ENCODE measurements at places on chromosomes 12 and 14.

DNA sequence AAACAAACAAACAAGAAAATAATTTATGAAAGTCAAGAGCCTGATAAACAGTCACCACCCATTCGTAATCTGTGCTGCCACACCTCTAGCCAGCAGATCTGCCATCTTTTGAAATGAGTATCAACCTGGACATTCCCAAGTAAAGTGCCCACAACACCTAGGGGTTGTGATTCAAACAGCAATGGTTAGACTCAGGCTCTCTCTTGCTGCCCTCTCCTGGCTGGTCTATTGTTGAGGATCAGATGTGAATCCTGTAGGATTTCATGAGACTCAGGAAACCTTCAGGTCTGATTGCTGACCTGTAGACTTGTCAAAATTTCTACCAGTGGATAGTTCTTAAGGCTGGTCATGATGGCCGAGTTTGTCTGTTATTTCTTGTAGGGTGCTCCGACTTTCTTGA lies 26.8 kb downstream of the DGLUCY start:
- no peak for DNase-seq

- DNase-seq: no peak
Observed at GRCh38 chr12:97061171-97061570, 154.1 kb downstream of the NEDD1 start.

- DNase-seq: no peak
Observed at GRCh38 chr12:12190087-12190809, 76.6 kb downstream of the LRP6 start.

DNA sequence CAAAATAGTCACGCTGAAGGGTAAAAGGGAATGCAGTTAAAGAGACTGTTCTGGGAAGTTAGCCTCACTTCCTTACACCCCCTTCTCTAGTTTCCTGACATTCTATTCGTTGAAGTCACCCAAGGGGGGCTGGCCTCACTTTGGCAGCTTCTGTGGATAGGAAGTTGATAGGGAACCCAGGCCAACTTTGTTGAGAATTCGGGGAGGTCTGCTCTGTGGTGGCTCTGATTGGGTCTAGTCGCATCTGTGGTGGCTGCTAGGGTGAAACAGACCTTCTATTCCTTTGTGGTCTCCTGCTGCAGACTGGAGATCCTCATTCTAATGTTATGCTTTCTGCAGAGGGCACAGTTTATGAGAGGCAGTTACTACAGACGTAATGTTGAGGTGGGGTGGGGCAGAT lies 28.8 kb upstream of the GZMB start:
- DNase-seq: no peak

DNA sequence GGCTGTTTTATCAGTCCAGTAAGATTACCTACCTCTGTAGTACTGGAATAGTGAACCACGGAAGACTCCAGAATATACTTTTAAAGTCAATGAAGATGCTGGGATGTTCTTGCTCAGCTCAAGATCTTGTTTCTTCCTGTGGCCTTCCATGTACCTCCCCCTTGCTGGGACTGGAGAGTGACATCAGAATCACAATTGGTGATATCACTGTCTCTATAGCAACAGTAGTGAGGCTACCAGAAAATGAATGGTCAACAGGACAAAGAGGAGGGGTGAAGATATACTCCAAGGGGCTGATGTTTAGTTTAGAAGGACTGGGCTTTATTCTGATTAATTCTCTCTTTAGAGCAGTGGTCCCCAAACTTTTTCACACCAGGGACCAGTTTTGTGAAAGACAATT lies 3.8 kb downstream of the AKAP3 start:
- no peak for DNase-seq

DNA sequence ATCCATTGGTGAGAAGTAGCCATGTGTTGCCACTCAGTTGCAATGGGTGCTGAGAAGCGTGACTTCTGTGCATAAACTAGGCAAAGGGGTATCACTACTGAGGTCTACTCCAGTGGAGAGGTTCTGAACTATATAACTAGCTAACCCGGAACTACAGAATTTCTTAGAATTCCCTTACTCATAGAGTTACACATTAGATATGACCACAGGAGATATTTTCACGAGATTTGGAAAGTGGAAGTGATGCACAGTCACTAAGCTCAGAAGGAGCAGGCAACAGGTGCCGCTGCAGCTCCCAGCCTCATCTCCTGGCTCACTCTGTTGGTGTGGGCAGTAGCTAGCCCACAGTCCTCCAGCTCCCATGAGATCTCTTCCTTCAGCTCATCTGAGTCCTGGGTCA lies 136.6 kb downstream of the SSPN start:
- no peak for DNase-seq

- no peak for DNase-seq
Observed at GRCh38 chr14:20563971-20564370, 3.1 kb upstream of the RNASE9 start.

GRCh38 chr12:100453951-100454350 lies 19.7 kb upstream of the NR1H4 start:
- DNase-seq: no peak

DNA sequence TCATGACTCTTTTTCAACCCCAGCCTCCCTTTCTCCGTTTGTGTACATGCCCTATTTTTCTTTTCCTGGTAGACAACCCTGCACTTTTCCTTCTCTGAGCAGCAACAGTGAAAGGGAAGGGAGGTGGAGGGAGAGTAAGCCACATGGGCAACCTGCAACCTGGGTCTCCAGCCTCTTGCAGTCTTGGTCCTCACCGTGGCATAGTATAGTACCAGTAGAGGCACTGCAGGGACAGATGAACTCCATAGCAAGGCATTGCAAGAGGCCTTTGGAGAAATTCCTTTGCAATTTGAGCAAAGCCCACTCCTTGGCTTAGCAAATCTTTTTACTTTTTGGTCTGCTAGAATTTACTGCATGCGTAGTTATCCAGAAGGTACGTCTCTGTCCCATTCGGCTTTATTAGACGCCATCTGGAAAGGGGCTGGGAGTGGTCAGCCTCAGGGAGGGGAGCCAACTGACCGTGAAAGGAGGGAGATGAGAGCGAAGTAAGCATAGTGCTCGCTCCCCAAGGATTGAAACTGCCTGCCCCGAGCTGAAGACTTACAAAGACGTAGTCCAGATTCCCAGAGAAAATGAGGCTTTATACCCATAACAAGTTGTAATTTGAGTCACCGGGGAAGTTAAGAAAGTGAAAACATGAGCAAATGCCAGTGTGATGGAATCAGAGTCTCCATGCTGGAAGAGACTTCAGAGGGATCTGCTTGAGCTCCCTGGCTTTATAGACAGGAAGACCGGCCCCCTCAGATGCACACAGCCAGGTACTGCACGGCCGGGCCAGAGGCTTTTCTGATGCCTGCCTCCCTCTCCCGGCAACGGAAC lies 332.0 kb downstream of the CACNA1C start:
- DNase-seq: no peak

- DNase-seq: no peak
Observed at GRCh38 chr12:57849035-57849434, 2.5 kb upstream of the CTDSP2 start.

DNA sequence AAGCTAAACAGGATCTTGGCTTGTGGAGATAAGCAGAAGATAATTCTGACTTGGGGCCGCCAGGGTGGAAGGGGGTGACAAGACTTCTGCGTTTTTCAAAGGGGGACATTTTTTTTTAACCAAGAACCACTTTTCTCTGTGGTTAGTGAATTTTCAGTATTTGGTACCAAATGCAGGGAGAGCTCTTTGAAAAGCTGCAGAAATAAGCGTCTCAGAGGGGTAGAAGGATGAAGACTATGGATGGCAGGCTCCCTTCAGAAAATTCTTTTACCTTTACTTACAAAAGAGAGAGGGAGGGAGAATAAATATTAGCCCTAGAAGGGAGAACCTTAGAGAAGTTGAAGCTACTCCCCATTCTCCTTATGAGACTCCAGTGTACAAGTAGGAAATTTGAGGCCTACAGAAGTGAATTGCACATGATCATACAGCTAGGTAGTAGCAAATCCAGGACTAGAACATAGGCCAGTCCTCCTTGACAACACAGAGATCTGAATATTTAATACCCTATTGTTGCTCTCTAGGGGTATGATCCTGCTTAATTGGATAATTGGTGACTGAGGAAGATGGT lies 840 bp downstream of the MRPL52 start:
- DNase-seq: no peak

DNA sequence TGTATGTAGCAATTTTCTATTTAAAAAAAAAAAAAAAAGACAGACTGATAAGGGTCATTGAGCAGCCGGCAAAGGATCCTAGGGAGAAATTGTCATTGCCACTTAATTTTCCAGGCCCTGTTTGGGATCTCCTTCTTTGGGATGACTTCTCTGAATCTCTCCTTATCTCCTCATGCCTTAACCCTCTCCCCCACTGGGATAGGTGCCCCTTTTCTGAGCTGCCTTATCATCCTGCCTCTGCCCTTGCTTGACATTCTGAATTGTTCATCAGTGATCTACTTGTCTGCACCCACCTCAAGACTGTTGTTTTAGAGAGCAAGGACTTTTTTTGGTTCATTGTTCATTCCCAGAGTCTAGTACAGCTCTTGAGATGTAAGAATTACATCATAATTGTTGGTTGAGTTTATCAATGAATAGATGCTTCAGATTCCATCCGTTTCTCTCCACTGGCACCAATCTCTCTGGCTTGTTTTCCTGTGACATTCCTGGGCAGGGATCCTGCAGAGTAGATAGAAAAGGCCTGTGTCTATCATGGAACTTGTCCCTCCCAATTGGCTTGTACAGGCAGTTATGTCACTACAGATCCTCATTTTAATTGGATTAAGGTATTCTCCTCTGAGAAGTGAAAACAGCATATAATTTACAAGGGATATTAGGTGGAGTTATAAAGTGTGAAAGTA lies 42.6 kb downstream of the SOCS2 start:
- DNase-seq: no peak

DNA sequence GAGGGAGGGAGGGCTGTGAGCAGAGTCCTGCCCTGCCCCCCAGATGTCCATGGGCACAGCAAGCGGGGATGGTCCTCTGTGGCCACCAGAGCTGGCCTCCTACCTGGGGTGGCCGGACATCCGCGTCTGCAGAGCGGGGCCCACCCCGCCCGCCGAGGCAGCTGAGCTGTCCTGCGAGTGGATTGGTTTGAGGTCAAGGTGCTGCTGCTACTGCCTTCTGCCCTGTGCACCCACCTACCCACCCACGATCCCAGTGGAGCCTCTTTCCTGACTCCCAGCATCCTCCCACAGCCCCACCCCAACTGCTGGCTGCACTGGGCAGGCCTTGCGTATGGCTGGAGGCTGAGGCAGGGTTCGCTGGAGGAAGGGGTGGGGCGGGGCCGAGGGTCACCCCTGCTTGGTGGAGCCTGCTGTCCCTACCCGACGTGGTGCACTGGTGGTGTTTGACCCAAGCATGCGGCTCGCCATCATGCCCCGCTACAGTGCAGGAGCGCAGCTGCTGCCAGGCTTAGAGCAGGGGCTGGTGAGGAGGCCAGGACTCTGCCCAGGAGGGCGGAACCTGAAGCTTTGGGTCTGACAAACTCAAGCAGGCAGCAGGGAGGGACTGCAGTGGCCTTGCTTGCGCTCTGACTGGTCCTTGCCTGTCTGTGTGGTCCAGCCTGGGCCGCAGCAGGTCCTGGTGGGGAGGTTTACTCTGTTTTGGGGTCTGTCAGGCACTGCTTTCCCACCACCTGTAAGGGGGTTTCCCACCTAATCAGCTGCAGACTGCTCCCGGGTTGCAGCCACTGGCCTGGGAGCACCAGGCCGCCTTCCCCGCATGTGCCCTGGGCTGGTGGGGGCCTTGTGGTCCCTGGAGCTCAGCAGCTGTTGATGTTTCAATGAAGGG lies 23.7 kb downstream of the CEP170B start:
- no peak for DNase-seq

- DNase-seq: no peak
Observed at GRCh38 chr14:94771906-94772490, 2.1 kb upstream of the GSC start.

- no peak for DNase-seq
Observed at GRCh38 chr12:110436231-110436630, 13.9 kb downstream of the ARPC3 start.

GRCh38 chr12:93174473-93174872 lies 203.3 kb upstream of the NUDT4 start:
- DNase-seq: no peak

DNA sequence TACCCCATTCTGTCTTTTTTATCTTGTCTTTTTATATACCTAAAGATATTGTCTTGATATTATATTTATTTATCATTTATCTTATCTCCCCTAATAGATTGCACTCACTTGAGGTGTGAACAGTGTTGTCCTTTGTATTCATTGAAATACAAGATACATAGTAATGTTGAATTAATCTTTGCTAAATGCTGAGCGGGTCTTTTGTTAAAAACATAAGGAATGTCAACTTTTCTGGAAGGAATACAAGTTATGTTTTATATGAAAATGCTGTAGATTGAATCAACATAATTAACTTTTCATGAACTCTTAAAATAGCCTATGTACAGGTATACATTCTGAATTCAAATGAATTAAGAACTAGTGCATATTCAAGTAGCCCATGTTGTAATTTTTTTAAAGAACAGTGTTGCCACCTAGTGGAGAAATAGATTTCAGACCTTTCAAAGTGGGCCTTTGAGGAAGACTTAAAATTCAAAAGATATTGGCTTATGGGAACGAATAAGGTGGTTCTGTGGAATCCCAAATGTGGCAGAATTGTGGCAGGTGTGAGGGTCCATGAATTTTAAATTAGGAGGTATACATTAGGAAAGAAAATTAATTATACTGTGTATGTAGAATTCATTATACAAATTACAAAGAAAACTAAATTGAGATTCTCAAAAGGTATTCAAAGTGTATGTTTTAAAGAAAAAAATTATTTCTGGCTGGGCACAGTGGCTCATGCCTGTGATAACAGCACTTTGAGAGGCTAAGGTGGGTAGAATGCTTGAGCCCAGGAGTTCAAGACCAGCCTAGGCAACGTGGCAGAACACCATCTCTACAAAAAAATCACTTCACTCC lies 19.1 kb downstream of the BBOF1 start:
- peak; percentile 32 for DNase-seq

DNA sequence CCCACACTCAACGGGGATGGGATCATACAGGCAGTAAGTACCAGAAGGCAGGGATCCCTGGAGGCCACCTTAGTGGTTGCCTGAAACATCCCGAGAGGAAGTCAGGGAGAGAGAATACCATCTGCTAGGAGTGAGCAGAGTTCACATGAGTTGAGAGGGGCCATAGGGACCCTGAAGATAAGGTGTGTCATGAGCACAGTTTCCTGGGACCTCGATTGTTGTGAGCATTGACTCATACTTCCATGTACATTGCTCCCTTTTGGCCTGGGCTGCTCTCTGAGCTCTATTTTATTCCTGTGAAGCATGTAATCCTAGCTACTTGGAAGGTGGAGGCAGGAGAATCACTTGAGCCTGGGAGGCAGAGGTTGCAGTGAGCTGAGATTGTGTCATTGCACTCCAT lies 120.5 kb downstream of the TBC1D30 start:
- no peak for DNase-seq

- no peak for DNase-seq
Observed at GRCh38 chr12:92370828-92371227, 225.2 kb upstream of the BTG1 start.

GRCh38 chr14:102568115-102568614 lies 24.3 kb upstream of the RCOR1 start:
- DNase-seq: no peak
